ENCODE measurements at places on chromosomes 11 and 22.

- DNase-seq: peak; percentile 33
Measured at GRCh38 chr11:61392981-61393595, 701 bp downstream of the TMEM216 start.

GRCh38 chr22:40911772-40912171, 39.4 kb upstream of the RBX1 start:
- peak; percentile 55 for DNase-seq

GRCh38 chr11:62344210-62344609, 7.0 kb downstream of the ASRGL1 start:
- DNase-seq: no peak

- DNase-seq: no peak
Measured at GRCh38 chr11:75664389-75664788, 4.4 kb downstream of the MAP6 start.

DNA sequence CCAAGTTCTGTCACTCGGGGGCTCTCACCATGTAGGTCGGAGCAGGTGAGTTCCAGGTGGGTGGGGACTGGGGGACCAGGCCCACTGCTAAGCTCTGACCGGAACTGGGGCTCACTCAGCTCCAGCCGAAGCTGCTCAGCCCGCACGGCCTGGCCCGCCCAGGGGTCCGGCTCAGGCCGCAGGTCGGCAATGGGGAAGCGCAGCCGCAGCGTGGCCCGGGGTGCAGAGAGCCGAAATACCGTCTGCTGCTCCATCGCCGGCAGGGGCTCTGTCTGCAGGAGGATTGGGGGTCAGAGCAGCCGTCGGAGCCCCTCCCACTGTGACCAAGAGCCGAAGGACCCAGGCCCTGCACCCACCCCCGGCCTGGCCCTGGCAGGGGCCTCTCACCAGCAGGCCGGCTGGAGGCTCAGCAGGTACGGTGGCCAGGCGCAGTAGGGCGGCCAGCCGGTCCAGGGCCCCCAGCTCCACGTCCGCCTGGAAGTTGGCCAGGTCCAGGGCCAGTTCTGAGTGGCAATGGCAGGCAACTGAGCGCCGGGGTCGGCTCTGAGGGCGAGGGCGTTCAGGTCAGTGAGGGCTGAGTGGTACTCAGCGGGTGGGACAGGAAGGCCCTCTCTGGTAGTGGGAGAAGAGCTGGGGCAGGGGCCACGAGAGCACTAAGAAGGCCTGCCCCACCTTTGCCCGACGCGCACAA, 7.2 kb downstream of the ATG2A start:
- no peak for DNase-seq

- peak; percentile 96 for DNase-seq
Measured at GRCh38 chr22:38681582-38682335, at the start of gene TOMM22. Gene TOMM22 (plus strand): TSS chr22:38681957. CDS start chr22:38681979, 22 bp downstream.

DNA sequence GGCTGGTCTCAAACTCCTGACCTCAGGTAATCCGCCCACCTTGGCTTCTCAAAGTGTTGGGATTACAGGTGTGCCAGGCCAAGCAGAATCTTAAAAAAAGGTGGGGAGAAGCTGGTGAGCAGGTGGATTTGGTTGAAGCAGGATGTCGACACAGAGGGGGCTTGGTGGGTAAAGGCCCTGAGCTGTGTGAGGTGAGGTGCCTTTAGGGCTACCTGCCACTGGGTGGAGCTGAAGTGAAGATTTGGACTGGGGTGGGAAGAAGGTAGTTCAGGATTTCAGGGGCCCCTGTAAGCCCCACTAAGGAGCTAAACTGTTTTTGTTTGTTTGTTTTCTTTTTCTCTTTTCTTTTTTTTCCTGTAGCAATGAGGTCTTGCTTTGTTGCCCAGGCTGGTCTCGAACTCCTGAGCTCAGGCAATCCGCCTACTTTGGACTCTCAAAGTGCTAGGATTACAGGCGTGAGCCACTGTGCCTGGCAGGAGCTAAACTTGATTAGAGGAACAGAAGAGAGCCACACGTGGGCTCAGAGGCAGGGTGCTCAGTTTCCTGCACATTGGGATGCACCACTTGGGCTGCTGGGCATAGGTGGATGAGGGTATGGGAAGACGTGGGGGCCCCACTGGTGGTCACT, 6.0 kb downstream of the P2RX6 start:
- DNase-seq: no peak

- DNase-seq: no peak
Measured at GRCh38 chr11:106524436-106524835, 447.0 kb downstream of the AASDHPPT start.

DNA sequence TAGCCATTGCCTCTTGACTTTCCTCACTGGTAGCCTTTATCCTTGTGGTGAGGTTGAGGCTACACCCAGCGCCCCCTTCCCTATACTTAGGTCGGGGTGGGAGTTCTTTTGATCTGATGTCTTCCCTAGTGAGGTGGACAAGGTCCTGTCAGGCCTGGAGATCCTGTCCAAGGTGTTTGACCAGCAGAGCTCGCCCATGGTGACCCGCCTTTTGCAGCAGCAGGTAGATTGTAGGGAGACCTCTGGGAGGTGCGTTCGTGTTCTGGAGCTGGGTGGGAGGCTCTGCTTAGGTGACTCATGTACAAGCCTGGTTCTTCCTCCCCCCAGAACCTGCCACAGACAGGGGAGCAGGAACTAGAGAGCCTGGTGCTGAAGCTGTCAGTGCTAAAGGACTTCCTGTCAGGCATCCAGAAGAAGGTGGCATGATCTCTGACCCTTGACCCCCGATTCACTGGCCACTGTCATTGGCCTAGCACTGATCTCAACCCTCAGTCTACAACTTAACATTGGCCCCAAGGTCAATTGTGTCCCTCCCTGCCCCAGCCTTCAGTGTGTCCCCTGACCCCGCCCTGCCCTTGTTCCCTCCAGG, 4.9 kb downstream of the INPPL1 start:
- no peak for DNase-seq

- DNase-seq: no peak
Measured at GRCh38 chr11:82303671-82304070, 430.0 kb downstream of the FAM181B start.

GRCh38 chr11:19244621-19245020, 3.9 kb upstream of the E2F8 start:
- no peak for DNase-seq

DNA sequence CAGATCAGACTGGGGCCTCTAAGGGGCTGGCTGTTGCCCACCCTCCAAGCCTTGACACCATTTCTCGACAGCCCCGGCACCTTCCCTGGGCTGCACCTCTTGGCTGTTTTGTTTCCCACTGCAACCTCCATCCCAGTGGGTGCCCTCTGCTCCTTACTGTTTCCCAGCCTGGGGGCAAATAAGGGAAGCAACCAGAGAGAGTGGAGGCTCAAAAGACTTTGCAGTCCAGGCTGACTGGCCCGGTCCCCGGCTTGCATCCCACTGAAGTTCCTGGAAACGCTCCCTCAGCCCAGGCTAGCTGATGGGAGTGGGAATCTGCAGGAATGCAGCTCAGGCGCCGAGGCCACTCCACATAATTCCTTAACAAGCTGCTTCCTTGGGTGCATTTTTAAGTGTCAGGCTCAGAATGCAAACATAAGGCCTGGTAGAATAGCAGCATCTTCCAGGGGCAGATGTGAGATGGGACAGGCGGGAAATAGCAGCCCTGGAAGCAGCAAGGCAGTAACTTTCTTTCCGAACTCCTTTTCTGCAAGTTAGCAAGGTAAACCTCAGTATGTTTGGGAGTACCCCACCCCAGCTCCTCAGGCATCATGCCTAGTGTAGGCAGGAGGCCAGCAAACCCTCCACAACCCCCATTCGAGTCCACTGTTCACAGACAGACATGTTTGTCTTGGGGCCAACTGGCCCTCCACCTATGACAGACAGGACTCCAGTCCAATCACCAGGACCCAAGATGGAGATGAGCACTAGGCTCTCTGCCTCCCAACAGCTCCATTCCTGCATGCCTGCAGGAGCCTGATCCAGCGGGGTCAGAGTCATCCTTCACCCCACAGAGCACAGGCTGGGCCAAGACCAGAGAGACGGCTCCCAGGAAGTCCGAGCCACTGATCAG, 39.3 kb downstream of the RPL27A start:
- peak; percentile 65 for DNase-seq

- DNase-seq: no peak
Measured at GRCh38 chr11:59368238-59369022, 9.7 kb downstream of the OR5AN1 start.

GRCh38 chr22:22030493-22031182, 48.1 kb upstream of the TOP3B start:
- no peak for DNase-seq

GRCh38 chr11:130390071-130390758, 38.2 kb downstream of the ADAMTS8 start:
- DNase-seq: peak; percentile 81

DNA sequence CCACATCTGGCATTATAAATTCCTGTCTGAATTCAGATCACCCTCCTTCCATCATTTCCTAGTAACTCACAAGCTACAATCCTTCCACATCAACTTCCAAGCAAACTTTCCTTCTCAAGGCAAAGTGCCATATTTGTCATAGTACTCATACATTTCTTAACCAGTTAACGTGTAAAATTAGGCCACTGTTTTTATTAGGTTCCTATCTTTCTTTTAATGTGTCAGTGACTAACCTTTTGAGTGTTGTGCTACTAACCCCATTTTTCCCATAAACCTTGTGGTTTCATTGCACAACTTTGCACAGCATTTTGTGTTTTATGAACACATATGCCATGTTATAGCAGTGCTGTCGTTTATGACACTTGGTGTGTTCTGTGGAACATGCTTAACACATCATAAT, 90.1 kb downstream of the KIF18A start:
- peak; percentile 10 for DNase-seq

DNA sequence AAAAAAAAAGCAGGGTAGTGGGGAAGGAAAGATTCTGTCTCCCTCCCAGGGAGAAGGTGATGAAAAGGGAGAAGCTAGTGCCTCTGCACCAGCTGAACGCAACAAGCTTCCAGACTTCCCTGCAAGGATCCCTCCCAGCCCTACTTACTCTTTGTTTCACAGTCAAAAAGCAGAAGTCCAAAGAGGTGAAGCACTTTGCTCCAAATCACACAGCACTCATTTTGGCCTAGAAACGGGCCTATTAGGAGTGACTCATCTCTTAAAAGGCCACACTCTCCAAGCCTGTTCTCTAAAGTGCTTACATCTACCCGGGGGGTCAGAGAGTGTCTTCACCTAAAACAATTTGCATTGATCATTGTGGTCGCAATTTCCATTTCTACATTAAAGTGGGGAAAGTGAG, 17.7 kb upstream of the GRK3 start:
- DNase-seq: no peak

- peak; percentile 74 for DNase-seq
Measured at GRCh38 chr11:64876835-64877341, 1.5 kb downstream of the EHD1 start.
